ENCODE measurements at places on chromosomes 1 and 21.
A peak's percentile ranks its signal among the peaks of the same experiment; 100 is the strongest.

DNA sequence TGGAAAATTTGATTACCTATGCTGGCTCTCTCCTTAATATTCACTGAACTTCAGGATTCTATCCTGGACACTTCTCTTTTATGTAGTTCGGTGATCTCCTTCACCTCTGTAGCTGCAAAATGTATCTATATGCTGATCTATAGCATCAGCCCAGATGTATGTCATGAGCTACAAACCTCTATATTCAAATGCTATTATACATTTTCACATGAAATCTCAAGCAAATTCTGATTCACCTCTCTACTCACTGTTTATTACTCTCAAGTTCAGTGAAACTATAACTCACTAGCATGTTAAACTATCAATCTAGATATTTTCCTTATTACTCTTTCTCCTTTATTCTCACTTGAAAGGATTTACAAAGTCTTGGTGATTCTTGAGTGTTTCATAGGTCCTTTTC is 52.2 kb downstream of the PTPRC start:
- DNase-seq: no peak

- no peak for DNase-seq
Observed at GRCh38 chr1:119332622-119333021, 36.0 kb upstream of the HAO2 start.

GRCh38 chr1:93143136-93143535 is 37.1 kb downstream of the TMED5 start:
- DNase-seq: no peak

DNA sequence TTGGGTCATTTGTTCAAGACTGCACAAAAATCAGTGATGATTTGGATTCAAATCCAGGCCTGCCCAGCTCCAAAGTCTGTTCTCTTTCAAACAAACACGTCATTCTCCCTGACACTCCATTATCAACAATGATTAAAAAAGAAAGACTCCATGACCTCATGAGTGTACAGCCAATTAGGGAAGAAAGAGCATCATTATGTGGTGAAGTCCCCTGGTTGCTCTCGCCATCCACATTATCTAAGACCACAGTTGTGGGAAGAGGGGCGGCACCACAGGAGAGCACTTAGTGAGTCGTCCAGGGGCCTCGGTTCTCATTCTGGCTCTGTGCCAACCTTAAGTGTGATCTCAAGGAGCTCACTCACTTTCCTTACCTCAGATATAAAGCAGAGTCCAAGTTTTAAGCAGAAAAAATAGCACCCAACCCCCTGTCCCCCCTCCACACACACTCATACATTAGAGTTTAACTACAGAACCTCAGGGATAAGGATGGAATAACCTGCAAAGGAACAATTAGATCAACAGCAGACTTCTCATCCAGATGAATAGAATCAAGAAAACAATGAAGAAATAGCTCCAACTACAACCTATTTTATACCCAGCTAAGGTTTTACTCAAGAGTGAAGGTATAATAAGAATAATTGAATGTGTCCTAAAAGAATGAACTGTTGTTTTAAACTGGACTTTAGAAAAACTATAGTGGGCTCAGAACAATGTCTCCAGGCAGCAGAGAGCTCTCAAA is 47.8 kb downstream of the COL6A1 start:
- DNase-seq: no peak

- peak; percentile 36 for DNase-seq
Observed at GRCh38 chr1:36160949-36161485, 5.1 kb downstream of the MAP7D1 start.

DNA sequence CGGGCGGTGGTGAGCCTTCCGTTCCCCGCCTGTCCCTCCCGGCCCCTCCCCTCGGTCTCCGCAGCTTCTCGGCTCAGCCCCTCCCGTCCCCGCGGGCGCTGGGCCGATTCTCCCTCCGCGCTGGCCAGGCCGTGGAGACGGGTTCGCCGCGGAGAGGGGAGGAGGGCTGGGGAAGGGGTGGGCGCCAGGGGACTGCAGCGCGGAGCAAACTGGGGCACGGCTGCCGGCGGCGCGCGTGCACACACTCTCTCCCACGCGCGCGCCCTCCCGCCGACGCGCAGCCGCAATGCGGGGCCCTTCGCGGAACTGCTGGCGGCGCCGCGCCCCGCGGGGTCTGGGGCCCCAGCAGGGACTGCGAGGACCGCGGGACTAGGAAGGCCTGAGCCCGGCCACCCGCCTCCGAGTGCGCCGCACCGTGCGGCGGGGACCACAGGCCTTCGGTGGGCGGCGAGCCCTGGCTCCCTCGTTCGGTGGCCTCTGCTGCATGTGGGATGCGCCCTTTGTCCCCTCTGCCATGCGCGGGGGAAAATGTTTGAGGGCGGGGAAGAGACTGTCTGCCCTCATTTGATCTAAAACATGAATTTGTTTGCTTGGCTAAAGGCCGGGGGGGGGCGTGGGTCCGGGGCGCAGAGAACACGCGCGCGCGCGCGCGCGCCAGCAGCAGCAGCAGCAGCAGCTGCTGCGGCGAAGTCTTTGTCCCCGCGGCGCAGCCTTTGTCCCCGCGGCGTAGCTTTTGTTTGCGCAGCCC is 90.7 kb upstream of the VAMP3 start:
- DNase-seq: peak; percentile 43

- DNase-seq: no peak
Observed at GRCh38 chr1:229124520-229125124, 146.3 kb upstream of the RAB4A start.

DNA sequence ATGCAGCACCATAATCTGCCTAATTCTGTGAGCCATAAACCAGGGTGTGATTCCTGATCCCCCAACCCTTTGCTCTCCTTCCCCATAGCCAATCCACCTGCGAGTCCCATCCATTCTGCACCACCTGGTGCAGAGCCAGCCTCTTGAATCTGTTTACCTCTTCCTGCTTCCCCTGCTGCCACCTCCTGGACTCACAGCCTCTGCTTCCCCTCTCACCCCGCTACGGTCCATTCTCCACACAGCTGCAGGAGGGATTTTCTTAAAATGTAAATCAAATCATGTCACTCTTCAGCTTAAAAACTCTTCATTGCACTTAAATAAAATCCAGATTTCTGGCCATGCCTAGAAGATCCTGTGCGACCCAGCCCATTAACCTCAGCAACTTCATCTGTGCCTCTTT is 186.7 kb downstream of the FOXD2 start:
- DNase-seq: no peak

- DNase-seq: no peak
Observed at GRCh38 chr1:230864441-230864840, 3.9 kb downstream of the C1orf198 start.

DNA sequence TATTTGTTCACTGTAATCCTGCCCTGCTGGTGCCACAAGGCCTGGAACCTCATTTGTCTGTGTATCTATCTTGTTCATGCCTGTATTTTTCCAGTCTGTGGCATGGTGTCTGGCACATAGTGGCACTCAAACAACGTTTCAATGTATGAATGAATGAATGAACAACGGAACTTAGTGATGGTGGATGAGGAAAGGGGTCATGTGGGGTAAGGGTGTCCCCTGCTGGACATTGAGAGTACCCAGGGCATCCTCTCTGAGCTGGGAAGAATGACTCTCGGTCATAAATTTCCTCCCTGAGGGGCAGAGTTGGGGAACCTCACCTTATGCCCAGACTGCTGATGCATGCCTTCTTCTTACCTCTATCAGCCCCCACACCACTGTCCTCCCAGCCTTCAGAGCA is 18.9 kb upstream of the ZNF683 start:
- DNase-seq: no peak

GRCh38 chr1:13483946-13484345 is 29.9 kb downstream of the LRRC38 start:
- no peak for DNase-seq

DNA sequence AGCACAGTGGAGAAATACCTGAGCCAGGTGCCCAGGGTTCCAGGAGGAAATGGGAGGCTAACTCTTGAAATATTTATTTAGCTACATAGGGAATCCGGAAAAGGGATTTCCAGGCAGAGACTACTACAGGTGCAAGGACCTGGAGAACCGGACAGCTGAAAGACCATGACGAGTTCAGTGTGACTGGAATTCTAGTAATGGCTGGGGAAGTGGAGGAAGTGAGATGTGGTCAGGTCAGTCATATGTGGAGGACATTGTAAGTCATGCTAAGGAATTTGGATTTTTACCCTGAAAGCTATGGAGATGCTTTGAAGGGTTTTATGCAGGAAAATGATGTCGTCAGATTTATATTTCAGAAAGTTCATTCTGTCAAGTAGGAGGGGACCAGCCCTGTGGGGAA is 1.8 kb downstream of the CAP1 start:
- no peak for DNase-seq

DNA sequence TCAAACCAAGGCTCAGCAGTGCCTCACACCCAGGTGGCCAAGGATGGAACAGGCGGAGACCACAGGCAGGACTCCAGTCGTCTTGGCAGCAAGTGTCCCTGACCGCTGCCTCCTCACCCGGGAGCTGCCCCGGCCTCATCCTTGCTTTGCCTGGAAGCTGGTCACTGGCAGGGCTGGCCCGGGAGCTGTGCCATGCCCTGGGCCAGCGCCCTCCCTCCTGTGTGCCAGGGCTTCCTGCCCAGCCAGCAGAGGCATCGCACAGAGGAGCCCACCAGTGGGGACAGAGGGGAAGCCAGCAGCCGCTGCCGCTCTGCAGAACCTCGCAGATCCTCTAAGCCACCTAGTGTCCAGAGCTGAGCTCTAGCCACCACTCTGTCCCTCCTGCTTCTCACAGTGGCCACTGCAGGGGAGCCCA is 7.8 kb downstream of the CASZ1 start:
- DNase-seq: no peak

GRCh38 chr1:175217721-175218531 is 25.4 kb upstream of the KIAA0040 start:
- DNase-seq: no peak

DNA sequence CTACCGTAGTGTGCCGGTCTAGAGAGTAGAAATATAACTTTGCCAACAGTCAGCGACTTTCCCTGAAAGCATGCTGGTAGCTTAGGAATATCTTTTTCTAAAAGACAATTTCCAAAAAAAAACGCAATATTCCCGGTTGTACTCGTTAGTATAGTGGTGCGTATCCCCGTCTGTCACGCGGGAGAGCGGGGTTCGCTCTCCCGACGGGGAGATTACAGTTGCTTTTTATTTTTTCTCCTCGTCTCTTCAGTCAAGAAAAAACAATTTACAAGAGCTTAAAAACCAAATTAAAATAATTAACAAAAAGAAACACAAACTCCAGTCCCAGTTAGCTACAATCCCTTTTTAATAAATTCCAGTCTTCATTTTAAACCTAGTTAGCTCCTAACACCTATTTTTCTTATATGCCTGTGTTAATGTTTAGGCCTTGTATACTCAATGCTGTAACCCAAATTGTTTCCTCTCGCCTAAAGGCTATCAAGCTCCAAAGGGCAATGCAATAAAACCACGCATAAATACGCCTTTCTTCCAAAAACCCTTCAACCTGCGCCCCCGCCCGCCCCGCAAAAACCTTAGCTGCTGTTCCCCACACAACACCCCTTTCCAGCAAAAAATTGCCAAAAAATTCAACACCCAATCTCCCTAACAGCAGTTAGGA is 7.8 kb downstream of the HSPA6 start:
- no peak for DNase-seq

GRCh38 chr1:156608036-156608674 is 6.9 kb upstream of the GPATCH4 start:
- peak; percentile 43 for DNase-seq

DNA sequence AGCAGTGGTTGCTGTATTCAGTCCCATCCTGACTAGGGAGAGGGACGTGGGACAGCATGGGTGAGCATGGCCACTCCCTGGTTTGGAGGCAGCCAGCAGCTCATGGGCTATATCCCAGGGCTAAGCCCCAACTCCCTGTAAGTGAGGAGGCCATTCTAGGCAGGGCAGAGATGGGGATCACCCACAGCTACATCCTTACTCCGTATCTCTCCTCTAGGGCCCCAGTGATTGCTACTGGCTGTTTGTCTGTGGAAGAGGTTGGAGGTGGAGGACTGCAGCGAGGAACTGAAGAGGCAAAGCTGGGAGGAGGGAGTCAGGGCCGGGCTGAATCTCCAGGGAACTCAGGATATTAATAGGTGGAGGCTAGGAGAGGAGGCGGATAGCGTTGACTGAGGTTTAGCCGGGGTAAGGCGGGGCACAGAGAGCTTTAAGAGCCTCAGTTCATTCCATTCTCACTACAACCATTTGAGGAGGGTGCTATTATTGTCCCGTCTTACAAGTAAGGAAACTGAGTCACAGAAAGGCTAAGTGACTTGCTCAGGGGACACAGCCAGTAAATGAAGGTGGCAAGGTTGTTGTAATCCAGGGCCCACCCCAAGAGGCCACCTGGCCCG is 6.8 kb downstream of the OLIG2 start:
- DNase-seq: no peak

- no peak for DNase-seq
Observed at GRCh38 chr1:83776913-83777757, 221.8 kb downstream of the TTLL7 start.

- DNase-seq: no peak
Observed at GRCh38 chr1:168468822-168469221, 75.0 kb downstream of the XCL2 start.

All from stimulated activated CD8-positive, alpha-beta memory T cell treated with anti-CD3 and anti-CD28 coated beads, Interleukin-7, amount 100 ng/mL, for 4 hours (primary cell).